HFF-Myc (cell line): ENCODE measurements at places on chromosomes 3 and 15.

DNA sequence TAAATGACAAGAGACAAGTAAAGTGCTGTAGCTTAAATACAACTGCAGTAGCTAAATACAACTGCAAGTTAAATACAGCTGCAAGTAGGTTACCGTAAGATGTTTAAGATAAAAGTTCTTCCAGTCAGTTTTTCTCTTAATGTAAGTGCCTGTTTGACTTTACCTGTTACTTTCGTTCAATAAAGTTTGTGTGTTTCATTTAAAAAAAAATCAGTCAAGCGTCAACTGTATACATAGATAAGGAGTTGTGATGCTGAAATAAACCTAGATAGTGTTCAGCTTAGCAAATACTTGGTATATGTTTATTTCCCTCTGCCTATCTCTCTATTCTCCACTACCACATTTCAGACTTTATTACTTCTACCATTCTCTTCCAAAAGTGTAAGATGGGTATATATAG, 221.2 kb downstream of the NR2F2 start:
- no peak for DNase-seq

- no peak for DNase-seq
These were observed 8.0 kb downstream of the DNAJA4 start for GRCh38 chr15:78272316-78272715.

DNA sequence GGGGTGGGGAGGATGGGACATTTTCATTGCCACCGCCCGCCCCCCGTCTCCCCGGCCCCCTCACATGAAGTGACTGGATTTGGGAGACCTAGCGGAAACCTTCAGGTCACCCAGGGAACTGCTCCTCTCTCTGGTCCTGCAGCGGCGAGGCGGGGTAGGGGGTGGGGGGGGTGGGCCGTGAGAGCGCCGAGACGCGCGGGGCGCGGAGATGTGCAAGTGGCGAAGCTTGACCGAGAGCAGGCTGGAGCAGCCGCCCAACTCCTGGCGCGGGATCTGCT, 712 bp upstream of the MME start:
- peak; percentile 66 for DNase-seq

GRCh38 chr15:64747578-64747977, 27.8 kb downstream of the RBPMS2 start:
- DNase-seq = no peak

DNA sequence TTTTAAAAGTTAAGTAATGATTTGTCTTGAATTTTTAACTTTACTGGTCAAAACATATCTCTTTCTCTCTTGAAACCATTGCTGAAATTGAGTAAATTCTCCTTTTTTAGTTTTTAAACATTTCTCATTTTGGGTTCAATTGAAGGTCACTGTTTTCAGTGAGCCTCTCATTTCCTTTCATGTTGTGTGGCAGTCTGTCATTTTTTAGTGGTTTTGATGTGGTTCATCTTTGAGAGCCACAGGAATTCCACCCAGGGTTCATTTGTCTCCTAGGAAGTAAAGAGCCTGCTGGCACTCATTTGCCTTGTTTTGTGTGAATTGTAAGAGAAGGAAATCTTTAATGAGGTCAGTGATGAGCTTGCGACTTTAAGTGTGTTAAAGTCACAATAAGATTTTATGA, 10.4 kb downstream of the CLDN11 start:
- no peak for DNase-seq

GRCh38 chr3:102089239-102089638, 239.9 kb downstream of the NFKBIZ start:
- no peak for DNase-seq

GRCh38 chr15:39172380-39173281, 408.2 kb upstream of the THBS1 start:
- no peak for DNase-seq

DNA sequence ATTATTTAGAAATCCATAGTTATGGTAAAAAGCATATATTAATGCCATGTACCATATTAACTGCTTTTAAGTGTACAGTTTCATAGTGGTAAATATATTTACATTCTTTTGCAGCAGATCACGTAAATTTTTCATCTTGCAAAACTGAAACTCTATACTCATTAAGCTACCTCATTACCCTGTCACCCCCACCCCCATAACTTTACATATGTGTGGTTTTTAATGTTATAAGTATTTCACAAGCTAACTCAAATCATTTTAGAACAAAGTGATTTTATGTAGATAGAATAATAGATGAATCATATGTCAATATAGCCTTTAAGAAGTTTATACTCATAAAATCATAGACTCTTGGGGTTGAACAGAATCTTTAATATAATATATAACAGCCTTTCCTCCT, 7.1 kb upstream of the TP63 start:
- DNase-seq = no peak

GRCh38 chr3:71784914-71785531, at the start of gene PROK2:
PROK2 (minus strand) TSS chr3:71785148; CDS start chr3:71785052, 96 bp downstream.
- no peak for DNase-seq

GRCh38 chr3:167780214-167780883, 44.8 kb downstream of the SERPINI1 start:
- DNase-seq = no peak

GRCh38 chr3:158103887-158104327, 2.3 kb downstream of the SHOX2 start:
- DNase-seq = no peak

GRCh38 chr3:107392549-107393165, 15.4 kb downstream of the CCDC54 start:
- DNase-seq = no peak

- no peak for DNase-seq
These were observed 206.6 kb downstream of the FOXP1 start for GRCh38 chr3:71376911-71377310.

DNA sequence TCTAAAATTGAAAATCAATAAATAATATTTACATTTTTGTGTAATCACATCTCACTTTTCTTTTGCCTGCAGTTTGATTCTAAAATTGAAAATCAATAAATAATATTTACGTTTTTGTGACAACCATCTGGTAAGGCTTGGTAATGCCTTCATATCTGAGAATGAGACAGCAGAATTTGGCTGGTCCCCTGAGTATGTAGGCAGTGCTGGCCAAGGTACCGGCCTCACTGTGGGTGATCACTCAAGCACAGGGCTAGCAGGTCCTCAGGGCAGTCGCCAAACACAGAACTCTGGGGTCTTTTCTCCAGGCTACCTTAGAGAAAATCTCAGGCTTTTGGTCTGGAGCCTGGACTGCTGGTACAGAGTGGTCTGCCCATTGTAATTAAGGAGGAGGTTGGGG, 26.2 kb downstream of the RTP3 start:
- no peak for DNase-seq

- DNase-seq = no peak
These were observed 171.0 kb downstream of the TLE3 start for GRCh38 chr15:69926721-69927120.

DNA sequence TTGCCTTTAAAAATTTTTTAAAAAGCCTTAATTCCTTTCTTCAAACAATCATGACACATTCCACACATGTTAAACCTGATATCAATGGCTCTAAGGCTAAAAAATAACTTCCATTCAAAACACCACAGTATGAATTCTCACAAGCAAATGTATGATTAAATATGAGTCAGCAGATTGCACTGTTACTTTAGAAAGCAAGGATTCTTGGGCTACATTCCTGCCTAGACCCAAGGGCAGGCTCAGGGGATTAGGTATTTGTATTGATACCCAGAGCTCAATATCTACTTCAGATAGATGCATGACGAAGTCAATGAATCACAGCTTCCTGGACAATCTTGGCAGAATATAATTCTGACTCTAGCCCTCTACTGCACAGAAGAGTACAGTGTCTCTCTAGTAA, 65.7 kb downstream of the RARB start:
- DNase-seq = no peak

GRCh38 chr15:45048794-45049631, 26.0 kb downstream of the SORD start:
- DNase-seq = no peak

- DNase-seq = no peak
These were observed 331.5 kb upstream of the MCTP2 start for GRCh38 chr15:93899817-93900216.

DNA sequence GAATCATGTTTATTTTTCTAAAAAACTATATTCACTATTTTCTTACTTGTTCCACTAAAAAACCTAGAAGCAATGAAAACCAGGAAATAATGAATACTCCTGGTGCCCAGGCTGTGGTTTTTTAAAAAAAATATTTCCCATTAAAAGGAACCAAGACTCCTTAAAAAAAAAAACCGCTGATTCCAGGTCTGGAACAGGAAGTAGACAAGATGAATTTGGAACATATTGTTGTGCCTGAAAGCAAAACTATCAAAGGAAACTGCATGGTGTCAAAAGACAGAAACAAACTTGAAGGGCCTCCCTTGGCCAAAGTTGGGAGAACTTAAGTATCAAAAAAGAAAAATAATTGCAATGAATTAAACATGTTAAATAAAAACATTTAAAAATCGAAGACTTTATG, 245.3 kb upstream of the P2RY1 start:
- no peak for DNase-seq

DNA sequence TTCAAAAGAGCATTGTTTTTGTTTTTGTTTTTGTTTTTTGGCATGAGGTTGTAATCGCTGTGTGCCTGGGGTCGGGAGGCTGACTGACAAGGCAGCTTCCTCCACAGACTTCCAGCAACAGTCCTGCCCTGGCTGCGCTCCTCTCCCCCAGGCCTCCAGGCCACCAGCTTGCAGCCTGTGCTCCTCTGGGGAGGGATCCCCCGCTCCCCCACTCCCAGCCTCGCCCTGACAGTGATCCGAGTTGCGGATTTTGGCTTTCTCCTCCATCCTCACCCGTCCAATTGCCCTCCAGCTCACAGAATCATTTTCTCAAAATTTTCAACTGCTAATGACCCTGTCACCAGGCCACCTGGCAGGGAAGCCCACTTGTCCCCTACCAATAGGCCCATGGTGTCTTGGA, 36.5 kb upstream of the PCSK6 start:
- no peak for DNase-seq

DNA sequence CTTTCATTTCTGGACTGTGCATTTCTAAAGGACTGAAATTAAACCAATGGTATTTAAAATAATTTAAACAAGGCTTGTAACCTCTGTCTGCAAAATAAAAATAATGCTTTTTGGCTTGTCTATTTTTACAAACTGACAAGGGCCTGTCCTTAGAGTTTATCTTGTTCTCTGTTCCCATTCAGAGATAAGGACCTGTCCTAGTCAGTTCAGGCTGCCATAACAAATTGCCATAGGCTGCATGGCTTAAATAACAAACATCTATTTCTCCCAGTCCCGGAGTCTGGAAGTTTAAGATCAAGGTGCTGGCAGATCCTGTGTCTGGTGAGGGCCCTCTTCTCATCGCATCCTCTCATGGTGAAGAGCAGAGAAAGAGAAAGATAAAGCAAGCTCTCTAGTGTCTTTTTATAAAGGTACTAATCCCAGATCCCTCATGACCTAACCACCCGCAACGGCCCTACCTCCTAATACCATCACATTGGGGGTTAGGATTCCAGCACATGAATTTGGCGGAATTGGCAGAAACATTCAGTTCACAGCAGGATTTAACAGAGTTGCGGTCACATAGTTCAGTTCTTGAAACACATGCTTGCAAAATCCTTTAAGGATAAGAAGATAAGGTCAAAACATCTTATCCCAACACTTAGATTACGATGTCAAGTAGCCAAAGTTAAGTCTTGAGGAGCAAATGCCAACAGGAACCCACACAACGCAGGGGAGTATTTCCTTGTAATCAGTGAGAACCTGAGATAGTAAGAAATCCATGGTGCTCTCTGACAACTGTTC, 17.8 kb downstream of the KBTBD8 start:
- DNase-seq = no peak

DNA sequence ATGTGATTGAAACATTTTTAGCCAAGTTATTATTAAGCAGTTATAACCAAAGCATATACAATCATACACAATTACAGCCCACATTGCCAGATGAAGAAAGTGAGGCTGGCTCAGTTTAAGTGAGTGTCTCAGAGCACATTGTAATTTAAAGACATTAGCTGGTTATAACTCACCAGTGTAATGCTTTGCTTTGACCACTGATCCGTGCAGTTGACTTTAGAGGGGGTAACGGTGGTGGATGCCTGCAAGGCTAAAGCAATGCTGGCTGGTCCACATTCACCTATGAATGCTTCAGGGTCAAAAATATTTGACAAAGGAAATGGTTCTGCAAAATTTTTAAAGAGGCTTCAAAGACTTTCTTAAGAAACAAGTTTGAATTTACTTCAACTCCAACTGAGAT, 1.2 kb downstream of the C3orf85 start:
- no peak for DNase-seq

DNA sequence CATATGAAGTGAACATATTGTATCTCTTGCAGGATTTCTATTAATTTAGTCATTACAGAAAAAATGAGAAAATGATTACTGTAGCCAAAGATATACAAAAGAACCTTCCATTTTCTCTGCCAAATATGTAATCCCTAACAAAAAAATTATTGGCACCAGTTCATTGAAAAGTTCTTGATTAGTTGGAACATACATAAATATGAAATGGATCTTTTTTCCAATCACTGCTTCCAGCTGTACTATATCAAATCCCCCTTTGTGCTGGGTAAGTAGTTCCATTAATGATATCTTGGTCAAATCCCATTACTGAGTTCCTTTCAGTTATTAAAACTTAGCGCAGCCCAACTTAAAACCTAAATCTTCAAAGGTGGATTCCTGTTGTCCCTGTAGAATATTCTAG, 263.8 kb downstream of the SLC9A9 start:
- no peak for DNase-seq

DNA sequence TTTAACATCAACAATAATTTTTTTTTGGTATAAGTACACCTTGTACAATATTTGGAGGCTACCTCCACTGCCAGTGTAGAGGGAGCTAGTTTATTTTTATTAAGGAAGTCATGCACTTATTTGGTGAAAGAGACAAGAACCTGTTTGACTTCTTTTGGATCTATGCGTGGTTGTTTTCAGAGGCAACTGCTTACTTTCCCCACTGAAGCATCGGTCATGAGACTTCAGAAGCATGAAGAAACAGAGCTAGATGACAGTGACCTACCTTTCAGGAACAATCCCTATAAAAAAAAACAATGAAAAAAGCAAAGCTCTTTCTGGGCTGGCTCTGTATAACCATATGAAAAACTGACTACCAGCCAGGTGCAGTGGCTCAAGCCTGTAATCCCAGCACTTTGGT, 20.0 kb upstream of the ZNF148 start:
- DNase-seq = no peak
